ENCODE measurements at places on chromosomes 16 and 17.

DNA sequence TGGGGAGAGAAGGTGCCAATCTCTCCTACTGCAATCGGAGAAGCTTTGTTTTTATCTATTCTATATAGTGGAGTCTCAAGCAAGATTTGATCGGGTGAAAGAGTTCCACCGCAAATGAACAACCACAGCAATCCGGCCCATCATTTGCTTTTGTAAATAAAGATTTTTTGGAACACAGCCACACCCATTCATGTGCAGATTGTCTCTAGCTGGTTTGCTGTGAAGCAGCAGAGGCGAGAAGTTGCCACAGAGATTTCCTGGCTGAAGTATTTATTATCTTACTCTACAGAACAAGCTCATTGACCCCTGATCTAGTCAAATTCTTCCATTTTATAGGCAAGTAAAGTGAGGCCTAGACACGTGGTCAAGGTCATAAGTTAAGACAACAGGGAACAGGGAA lies 195.5 kb upstream of the TNRC6C start:
- DNase-seq = no peak

GRCh38 chr17:10745231-10745630 lies 15.4 kb upstream of the TMEM220 start:
- no peak for DNase-seq

DNA sequence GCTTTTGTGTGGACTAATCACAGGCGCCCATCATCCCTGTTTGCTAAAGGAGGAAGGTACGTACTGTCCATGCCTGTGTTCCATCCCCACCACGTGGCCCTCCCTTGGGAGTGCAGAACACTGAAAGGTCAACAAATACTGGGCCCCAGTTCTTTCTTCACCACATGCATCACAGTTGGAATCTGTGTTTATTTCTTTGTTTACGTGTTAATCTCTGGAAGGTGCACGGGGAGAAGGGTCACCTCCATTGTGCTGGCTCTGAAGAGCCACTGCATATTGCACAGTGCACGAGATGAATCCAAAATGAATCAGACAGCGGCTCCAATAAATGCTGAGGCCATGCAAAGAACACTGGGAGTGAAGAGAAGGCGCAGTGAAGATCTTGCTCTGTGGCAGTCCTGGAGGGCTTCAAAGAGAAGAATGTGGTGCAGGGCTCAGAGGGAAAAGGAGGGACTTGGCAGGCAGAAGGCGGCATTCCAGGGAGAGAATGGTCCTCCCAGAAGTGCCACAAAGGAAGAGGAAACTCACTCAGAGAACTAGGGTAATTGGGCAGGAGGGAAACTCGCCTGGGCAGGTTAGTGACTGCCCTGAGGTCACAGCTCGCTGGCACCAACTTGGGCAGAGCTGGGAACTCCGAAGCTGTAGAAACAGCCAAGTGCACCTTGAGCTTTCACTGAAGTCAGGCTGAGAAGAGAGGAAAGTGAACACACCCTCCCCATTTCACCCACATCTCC lies 3.7 kb downstream of the RPH3AL start:
- DNase-seq = no peak

DNA sequence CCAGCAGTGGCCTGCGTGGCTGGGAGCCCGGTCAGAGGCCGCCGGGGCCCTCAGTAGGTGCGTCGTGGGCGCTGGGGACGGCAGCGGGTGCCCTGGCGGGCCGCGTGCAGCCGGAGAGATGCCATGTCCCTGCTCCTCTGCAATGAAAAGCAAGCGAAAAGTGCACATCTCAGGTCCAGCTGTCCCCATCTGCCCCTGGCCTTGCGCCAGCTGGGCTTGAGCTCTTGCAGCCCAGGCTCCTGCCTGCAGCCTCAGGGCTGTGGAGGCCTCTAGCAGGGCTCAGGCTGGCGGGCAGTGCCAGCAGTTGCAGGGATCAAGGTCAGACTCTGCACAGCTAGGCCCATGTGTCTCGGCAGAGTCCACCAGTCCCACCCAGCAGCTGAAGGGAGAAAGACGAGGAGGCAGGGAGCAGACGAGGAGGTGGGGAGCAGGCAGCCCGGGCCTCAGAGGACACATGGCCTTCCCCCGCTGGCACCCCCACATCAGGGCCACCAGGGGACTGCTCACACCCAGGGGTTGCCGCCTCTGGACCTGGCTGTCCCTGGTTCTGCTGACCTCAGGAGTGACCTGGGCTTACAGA lies 11.2 kb downstream of the SLC16A3 start:
- no peak for DNase-seq

- peak; percentile 82 for DNase-seq
Observed at GRCh38 chr16:2904100-2904921, 7.4 kb upstream of the FLYWCH1 start.

GRCh38 chr17:9676820-9677310 lies 31.5 kb downstream of the USP43 start:
- DNase-seq = no peak

GRCh38 chr16:64196444-64196843 lies 925.4 kb downstream of the CDH11 start:
- DNase-seq = no peak

DNA sequence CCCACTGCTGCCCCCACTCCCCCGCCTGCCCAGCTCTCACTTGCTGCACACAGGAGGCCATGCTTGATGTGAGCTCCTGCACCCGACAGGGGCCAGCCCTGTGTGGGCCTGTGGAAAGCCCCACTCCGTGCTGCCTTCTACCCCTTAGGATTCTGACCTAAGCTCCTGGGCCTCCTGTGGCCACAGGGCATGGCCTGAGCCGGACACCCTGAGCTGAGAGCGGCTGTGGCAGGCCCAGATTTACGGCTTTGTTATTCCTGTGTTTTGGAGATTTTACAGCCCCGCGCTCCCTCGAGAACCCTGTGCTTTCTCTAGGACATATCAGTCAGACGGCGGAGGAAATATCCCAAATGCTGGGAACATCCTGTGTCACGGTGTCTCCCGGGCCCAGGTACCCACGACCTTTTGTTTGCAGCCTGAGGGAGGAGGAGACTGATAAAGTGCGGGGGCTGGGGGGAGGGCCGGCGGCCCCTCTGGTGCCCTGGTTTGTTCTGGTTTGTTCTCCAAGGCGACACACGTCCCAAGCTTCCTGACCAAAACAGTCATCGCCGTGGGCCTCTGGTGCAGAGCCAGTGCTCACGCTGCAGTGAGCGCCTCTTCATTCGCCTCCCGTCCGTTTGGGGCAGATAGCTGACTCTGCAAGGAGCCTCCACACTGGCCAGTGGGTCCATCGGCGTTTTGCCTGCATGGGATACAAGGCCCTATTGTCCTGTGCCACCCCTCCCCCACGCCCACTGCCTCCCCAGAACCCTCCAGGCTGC lies 363.4 kb downstream of the C16orf95 start:
- no peak for DNase-seq

DNA sequence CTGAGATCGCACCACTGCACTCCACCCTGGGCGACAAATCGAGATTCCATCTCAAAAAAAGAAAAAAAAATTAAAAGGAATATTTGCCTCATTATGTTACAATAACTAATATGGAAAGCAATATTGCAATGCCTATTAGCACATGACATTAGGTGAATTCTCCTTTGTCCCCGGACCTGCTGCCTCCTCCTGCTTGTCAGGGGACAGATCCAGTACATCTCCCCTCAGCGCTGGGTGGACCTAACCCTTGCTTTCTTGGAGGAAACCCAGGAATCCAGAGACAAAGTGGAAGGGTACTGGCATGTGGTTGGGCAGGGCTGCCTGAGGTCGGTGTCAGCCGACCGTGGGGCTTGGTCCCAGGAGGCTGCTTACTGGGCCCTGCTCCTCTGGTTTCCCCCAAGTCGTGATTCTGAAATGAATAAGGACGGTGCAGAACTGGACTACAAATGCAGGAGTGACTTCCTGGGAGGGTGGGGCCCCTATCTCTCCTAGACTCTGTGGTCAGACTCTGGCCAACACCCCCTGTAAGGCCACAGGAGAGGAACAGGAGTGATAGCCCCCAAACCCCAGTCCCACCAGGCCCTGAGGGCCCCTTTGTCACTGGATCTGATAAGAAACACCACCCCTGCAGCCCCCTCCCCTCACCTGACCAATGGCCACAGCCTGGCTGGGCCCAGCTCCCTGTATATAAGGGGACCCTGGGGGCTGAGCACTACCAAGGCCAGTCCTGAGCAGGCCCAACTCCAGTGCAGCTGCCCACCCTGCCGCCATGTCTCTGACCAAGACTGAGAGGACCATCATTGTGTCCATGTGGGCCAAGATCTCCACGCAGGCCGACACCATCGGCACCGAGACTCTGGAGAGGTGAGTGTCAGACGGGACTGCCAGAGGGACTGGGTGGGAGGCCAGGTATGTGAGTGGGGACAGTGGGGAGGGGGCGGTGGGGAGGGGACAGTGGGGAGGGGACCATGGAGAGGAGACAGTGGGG lies at the start of gene HBZ:
TSS of gene HBZ (plus strand) at position 504 of the 988 bp plus-strand sequence. CDS start at position 770, 266 bp downstream.
- no peak for DNase-seq

GRCh38 chr16:30867747-30868146 lies 26.1 kb downstream of the BCL7C start:
- no peak for DNase-seq

- DNase-seq = no peak
Observed at GRCh38 chr17:70405492-70406220, 236.3 kb downstream of the KCNJ2 start.

DNA sequence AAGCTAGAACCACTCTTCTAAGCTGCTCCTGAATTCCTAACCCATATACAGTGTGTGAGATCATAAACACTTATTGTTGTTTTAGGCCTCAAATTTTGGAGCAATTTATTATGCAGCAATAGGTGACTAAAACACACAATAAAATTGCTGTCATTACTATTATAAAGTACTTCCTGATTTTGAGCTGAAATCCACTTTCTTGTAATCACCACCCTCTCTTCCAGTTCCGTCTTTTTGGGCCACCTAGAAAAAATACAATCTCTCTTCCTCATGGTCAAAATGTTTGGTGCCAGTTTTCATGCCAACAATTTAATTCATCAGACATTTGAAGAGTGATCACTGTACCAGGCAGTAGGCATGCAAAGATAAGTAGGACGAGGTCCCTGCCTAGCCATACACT lies 43.3 kb upstream of the NF1 start:
- no peak for DNase-seq

DNA sequence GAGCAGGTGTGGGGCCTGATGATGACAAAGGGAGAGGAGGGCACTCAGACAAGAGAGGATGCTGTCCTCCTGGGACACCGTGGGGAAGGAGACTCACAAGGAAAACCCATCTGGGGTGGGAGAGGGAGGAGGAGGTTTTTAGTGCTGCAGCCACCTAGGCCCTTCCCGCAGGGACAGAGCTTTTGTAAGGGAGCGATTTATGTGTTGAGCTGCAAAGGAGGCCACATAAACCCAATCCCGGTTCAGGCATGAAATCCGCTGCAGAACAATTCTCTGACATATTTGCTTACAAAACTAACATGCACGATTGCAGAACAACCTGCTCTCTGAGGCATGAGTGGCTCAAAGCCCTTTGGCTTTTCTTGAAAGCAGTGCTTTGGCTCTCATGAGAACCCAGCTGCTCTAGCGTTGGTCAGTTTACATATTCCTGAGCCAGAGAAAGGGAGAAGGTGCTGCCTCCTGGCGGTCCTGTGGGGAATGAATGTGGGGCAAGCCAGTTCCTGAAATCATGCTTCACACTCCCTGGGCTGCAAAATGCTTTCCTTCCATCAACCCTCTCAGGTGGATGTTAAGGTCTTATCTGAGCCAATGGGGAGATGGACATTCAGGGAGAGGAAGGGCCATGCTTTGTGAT lies 122.4 kb upstream of the NLRP1 start:
- peak; percentile 59 for DNase-seq

DNA sequence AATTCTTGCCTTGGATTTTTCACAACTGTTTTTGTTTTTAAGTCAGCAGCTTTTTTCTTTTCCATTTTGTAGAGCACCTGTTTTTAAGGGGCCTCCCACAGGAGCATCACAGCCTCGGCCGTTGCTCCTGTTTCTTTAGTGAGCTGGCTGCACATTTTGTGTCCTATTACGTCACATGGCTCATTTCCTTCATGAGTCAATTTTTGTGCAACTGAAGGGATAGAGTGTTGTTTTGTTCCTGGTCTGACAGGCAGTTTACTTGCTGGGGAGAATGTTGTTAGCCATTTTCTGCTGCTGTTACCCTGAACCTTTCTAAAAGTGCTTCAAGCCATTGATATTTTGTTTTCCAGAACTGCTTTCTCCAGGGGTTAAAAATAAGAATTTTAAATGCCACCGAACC lies 45.0 kb upstream of the CRISPLD2 start:
- no peak for DNase-seq

GRCh38 chr17:20291853-20292252 lies 175.5 kb downstream of the LGALS9B start:
- no peak for DNase-seq

- DNase-seq = no peak
Observed at GRCh38 chr17:38464723-38465390, 36.6 kb downstream of the ARHGAP23 start.

- DNase-seq = no peak
Observed at GRCh38 chr17:47654991-47655390, 5.3 kb downstream of the KPNB1 start.

DNA sequence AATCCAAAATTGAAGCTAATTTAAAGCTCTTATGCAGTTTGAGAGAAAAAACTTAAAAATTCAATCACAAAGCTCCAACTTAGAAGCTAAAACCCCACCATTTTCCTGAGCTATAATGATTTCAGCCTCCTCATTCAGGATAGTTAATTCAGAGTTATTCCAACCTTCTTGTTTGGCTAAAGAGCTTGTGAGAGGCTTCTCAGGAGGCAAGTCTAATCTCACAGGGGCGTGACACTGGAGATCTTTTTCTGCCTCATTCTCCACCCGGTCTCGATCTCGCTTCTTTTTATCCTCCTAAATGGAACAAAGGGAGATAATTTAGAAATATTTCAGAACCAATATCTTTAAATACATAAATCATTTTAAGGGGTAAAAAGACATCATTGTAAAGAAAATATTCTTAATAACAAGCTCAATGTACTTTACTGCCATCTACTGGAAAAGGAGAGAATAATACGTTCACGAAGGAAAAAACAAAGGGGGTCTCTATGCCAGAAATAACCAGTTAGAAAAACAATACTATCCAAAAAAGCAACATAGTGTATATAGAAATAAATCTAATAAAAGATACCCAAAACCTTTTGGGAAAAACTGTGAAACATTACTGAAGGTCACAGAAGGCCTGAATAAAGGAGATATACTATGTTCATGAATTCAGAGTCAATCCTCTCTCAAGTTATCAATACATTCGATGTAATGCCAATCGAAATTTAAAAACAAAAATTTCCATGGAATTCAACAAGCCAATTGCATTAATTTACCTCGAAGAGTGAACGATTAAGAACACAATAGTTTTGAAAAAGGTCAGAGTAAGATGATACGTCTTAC lies 13.9 kb downstream of the BRD7 start:
- peak; percentile 44 for DNase-seq

DNA sequence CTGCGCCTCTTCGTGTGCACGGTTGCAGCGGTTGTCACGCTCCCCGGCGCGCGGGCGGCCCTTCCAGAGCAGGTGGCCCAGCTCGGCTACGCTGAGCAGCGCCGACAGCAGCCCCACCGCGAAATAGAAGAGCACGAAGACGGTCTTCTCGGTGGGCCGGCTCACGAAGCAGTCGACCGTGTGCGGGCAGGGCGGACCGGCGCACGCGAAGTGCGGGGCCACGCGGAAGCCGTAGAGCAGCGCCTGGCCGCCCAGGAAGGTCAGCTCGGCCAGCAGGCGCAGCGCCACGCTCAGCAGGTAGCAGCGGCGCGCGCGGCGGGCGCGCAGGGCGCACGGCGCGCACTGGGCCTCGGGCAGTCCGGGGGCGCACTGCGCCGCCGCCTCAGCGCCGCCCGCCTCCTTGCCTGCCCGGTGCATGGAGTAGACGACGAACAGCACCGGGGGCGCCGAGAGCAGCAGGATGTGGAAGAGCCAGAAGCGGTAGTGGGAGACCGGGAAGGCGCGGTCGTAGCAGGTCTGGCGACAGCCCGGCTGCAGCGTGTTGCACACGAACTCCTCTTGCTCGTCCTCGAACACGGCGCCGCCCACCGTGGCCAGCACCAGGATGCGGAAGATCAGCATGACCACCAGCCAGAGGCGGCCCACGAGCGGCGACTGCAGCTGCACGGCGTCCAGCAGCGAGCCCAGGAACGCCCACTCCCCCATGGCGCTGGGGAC lies 1.3 kb downstream of the GJD3 start:
- DNase-seq = peak; percentile 29
